ENCODE measurements at places on chromosomes 7 and 10.
A peak's percentile ranks its signal among the peaks of the same experiment; 100 is the strongest.

GRCh38 chr10:80277016-80277415 lies 12.4 kb downstream of the MAT1A start:
- H3K27me3 ChIP-seq = no peaks in the 10 kb centered on the region
- H3K4me1 ChIP-seq = peaks cover 7% of the 10 kb centered on the region
- H3K27ac ChIP-seq = no peak overlapping the region
- no peak overlapping the region for H3K4me3 ChIP-seq

GRCh38 chr7:100539436-100540006 lies 518 bp downstream of the AGFG2 start:
- DNase-seq = no peak
- H3K4me3 ChIP-seq = peak overlapping the region; percentile 82
- no peaks in the 10 kb centered on the region for H3K27me3 ChIP-seq
- no peak overlapping the region for H3K27ac ChIP-seq
- no peaks in the 10 kb centered on the region for H3K36me3 ChIP-seq
- H3K4me1 ChIP-seq = peaks cover 2% of the 10 kb centered on the region

- no peak for DNase-seq
- H3K4me3 ChIP-seq = no peak overlapping the region
- no peaks in the 10 kb centered on the region for H3K4me1 ChIP-seq
- H3K36me3 ChIP-seq = peaks cover 16% of the 10 kb centered on the region
- H3K27ac ChIP-seq = no peak overlapping the region
Observed at GRCh38 chr7:141652691-141653090, 49.3 kb downstream of the DENND11 start.

DNA sequence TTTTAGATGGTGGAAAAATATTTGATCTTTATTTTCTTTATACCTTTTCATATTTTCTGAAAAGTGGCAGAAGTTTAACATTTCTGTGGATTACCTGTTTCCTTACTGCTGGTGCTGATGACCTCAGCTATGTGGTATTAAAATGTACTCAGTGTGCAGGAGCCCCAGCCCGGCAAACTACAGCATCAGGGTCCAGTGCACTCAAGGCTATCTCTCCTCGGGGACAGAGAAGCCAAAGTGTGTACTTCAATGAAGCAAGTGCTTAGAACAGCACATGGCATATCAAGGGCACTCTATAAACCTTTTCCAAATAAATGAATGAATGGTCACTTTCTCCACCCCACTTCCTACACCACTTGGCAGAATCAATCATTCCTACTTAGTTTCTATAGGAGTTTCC lies 111.8 kb downstream of the HIP1 start:
- DNase-seq = no peak
- no peak overlapping the region for H3K4me3 ChIP-seq

DNA sequence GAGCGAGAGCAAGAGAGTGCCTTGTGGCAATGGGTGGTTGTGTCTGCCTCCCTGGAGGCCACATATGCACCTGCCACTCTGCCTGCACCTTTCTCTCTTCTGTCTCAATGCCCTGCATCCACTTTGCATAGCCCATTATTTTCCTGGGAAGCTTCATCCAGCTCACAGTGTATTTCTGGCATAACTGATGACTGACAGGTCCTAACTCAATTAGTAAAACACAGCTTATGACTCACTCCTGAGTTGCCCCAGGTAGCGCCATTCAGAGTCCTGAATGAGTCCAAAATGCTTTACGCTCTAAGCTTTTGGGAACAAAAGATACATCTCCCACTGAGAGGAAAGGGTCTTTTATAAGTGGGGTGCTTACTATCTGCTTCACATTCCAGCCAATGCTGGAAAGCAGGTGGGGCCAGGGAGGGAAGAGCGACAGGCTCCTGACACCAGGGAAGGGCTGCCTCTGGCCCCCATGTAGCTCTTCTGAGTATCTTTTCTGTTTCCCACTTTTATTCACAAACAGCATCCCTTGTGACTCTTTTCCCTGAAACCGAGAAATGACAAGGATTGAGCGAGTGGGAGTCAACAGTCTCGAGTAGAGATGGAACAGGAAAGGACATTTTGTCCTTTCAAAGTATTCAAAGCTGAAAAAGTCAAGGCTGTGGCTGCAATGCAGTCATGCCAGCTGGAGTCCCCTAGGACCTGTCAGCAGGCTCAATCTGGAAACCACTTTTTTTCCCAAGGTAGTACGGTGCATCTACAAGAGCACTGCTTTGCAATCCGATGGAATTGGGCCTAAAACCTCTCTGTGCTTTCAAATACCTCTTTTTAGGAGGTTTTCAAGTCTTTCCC lies 479.3 kb upstream of the PODXL start:
- peaks cover 2% of the 10 kb centered on the region for H3K4me1 ChIP-seq
- no peak overlapping the region for H3K27ac ChIP-seq
- H3K4me3 ChIP-seq = no peak overlapping the region
- no peaks in the 10 kb centered on the region for H3K36me3 ChIP-seq

- H3K4me3 ChIP-seq = no peak overlapping the region
- no peaks in the 10 kb centered on the region for H3K27me3 ChIP-seq
- H3K27ac ChIP-seq = no peak overlapping the region
Observed at GRCh38 chr7:80247144-80247543, 112.5 kb downstream of the GNAI1 start.

- H3K36me3 ChIP-seq = no peaks in the 10 kb centered on the region
- H3K4me3 ChIP-seq = no peak overlapping the region
- DNase-seq = no peak
- no peak overlapping the region for H3K27ac ChIP-seq
- no peaks in the 10 kb centered on the region for H3K4me1 ChIP-seq
Observed at GRCh38 chr7:116150588-116150987, 59.8 kb upstream of the TES start.

Measured in trophoblast cell (in vitro differentiated cells and primary cell).